ENCODE measurements at places on chromosomes 7 and 10.
A peak's percentile ranks its signal among the peaks of the same experiment; 100 is the strongest.

DNA sequence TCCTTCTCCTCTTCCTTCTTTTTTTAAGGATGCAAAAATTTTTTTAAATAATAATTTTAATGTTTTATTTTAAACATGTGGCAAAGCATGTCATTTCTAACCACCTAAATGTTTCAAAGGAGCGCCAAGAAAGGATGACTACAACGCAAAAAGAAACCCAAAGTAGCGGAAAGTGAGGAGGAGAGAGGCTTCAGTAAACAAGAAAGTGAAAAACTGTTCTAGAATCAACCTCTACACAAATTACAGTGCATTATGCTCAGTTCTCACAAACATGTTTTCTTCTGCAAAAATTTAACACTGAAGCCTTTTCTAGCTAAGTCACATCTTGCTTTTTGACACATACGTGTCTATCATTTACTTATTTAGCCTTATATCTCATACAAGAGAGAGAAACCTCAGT, 948.6 kb downstream of the GATA3 start:
- DNase-seq = no peak

- no peak for DNase-seq
Measured at GRCh38 chr7:90483251-90483650, 13.8 kb downstream of the PTTG1IP2 start.

DNA sequence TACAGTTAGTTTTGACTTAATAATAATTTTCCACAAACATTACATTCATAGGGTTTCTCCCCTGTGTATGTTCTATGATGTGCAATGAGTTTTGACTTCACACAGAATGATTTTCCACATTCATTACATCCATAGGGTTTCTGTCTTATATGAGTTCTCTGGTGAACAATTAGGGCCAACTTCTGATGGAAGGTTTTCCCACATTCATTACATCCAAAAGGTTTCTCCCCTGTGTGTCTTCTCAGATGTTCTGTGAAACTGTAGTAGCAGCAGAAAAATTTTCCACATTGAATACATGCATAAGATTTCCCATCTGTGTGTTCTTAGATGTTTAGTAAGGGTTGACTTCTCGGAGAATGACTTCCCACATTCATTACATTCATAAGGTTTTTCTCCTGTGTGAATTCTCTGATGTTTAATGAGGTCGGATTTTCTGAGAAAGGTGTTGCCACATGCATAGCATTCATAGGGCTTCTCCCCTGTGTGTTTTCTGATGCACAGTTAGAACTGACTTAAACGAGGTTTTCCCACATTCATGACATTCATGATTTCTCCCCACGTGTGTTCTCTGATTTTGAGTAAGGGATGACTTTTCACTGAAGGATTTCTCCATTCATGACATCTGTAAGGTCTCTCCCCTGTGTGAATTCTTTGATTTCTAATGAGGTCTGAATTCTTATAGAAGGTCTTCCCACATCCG, 118.5 kb downstream of the ZNF33B start:
- DNase-seq = no peak

DNA sequence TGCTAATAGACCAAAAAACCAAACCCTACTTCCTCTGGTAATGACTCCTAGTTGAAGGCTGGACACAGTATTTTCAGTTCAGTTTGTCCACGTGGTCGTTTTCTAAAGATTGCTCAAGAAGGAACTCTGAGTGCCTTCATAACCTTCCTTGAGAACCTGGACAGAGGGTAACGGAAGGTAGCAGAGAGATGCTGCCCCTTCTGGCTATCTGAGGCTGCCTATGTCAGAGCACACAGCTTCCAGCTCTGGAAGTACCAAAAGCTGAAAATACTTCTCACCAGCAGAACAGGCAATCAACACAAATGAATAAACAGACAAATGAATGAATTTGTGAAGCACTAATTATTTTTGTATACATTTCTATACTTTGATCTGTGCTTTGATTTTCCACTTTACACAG, 85.2 kb downstream of the AMPH start:
- no peak for DNase-seq

DNA sequence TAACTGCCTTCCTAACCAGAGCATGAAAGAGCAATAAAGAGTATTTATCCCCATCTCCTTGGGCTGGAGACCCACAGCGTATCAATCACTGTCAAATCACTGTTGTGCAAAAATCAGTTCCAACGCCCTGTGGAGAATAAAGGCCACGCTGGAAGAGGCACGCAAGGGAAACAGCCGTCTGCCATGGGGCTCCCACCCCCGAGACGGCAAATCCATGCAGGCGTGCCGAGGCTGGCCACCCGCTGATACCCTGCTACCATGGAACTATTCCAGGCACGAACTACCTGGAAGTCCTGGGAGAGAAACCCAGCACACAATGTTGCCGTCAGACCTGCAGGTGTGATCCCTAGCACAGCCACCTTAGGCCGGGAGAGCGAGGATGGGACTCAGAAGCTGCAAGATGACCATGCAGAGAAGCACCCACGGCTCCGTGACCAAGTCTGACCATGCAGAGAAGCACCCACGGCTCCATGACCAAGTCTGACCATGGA, 185.3 kb downstream of the DIP2C start:
- no peak for DNase-seq

DNA sequence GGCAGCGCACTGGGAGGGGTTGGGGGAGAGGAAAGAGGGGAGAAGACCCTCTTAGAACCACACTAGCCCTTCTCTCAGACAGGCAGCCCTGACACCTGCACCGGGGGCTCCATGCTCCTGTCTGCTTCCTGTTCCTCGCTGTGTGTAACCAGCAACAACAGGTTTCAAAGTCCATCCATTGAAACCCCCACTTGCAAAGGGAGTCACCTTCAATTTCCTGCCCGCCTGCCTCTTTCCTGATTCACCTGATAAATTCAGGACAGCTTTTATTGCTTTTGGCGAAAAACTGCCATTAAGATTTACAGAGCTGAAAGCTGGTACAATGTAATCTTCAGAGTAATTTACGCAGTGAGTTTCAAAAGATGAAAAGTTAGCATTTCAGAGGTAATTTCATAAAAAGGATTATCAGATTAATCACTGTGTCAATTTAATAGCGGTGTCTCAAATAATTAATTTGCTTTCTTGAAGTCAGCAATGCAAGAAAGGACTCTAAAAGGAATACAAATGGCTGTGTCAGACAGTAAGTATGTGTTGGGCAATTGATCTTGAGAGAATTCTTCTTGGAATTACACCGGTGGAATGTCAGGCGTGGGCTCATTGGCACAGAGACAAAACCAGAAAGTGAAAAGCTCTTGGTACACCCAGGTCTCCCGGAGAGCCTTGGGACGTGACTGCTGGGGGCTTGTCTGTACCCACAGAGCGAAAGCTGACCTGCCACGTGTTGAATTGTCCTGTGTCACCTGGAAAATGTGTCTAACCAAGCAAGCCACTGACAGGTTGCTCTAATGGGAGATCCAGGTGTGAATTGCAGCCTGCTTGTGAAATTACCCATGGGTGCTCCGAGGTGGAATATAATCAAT, 60.7 kb downstream of the TMEM209 start:
- DNase-seq = no peak

DNA sequence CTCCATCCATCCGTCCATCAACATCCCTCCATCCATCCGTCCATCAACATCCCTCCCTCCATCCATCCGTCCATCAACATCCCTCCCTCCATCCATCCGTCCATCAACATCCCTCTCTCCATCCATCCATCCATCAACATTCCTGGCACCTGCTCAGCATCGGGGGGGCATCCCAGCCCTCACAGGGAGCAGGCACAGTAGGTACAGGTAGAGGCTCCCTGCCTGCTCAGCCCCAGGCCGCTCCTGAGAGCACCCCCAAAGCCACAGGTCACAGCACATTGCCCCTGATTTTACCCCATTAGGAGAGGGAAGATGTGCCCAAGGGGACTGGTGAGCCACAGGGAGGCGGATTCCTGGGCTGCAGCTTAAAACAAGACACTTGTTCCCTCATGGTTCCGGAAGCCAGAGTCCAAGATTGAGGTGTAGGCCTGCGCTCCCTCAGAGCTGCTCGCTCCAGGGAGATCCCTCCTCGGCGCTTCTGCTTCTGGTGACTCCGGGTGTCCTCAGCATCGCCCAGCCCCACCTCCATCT, 21.1 kb upstream of the CFAP46 start:
- no peak for DNase-seq

- no peak for DNase-seq
Measured at GRCh38 chr10:48670978-48671913, 13.4 kb upstream of the WDFY4 start.

DNA sequence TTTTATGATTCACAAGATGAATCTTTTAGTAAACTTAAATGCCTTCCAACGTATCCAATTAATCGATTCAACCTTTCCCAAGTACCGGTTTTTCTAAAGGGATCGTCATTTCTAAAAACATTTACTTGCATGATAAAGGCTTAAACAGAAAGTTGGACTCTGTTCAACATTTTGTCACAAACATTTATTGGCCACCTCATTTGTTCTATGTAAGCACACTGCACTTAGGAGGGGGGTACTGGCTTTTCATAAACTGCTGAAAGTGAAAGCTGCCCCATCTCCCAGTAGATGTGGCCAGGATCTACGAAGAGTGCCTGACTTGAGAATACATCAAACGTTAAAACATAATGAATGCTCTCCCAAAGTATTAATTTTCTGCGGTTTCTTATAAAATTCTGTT, 37.3 kb upstream of the LAMB4 start:
- no peak for DNase-seq

- DNase-seq = no peak
Measured at GRCh38 chr10:99841746-99842145, 59.3 kb downstream of the ABCC2 start.

- DNase-seq = no peak
Measured at GRCh38 chr7:45712057-45712689, 138.0 kb downstream of the ADCY1 start.

GRCh38 chr7:55254596-55255495, 110.3 kb upstream of the LANCL2 start:
- DNase-seq = peak; percentile 38

- no peak for DNase-seq
Measured at GRCh38 chr7:155233311-155234157, 64.1 kb upstream of the INSIG1 start.

GRCh38 chr10:62638062-62638477, 166.4 kb upstream of the ADO start:
- DNase-seq = peak; percentile 11

DNA sequence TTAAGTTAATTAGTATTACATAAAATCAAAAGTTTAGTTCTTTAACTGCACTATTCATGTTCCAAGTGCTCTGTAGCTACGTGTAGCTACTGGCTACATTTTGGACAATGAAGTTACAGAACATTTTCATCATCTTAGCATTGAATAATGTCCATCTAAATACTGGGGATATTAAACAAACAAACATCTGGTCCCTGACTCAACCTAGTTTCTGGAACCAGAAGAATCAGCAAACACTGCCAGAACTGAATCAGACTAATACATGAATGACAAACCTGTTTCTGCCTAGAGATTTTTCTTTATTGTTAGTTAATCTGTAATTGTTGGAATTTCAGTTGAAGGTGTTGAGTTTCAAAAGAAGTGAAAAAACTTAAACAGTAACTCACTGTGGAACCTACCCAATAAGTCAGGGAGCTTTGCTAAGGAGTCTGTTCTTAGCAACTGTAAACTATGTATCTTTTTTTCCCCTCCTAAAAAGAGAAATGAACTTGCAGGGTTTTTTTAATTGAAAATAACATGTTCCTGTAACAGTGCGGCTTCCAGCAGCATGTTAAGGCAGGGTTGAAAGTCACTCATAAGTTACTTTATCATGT, 58.3 kb downstream of the CDK13 start:
- DNase-seq = no peak

DNA sequence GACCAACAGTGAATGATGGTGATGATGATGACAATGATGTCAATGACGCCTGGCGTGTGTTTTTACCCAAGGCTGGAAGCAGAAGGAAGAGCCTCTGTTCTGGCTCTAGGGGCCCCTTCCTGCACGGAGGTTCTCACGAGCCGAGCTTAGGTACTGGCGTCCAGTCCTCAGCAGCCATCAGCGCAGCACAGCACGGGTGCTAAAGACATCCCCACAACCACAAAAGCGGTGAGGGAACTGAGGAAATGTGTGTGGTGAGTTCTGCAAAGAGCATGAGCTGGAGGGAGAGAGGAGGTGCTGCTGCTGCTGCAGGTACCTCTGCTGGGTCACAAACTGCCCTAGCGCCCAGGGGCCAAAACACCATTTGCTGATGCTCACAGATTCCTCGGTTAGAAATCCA, 81.6 kb downstream of the SFMBT2 start:
- no peak for DNase-seq

- no peak for DNase-seq
Measured at GRCh38 chr10:47027784-47028260, 116.6 kb downstream of the PTPN20 start.

GRCh38 chr7:49767719-49768118, 5.7 kb upstream of the VWC2 start:
- DNase-seq = no peak

DNA sequence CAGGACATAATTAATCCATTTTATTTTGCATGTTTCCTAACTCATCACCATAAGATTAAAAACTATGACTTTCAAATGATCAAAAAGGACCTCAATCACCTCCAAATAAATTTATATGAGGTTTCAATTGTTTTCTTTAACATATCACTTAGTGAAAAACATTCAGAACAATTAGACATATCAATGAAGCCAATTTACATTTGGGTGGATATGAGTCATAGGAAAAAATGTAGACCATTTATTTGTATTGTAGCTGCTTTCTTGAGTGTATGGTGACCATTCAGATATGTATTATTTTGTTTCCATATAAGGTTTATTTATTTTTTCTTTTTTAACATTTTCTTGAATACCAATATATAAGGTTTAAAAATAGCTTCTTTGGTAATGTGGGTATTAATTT, 13.3 kb upstream of the EXOC6 start:
- DNase-seq = no peak

GRCh38 chr10:76150139-76150875, 718.9 kb downstream of the LRMDA start:
- no peak for DNase-seq

DNA sequence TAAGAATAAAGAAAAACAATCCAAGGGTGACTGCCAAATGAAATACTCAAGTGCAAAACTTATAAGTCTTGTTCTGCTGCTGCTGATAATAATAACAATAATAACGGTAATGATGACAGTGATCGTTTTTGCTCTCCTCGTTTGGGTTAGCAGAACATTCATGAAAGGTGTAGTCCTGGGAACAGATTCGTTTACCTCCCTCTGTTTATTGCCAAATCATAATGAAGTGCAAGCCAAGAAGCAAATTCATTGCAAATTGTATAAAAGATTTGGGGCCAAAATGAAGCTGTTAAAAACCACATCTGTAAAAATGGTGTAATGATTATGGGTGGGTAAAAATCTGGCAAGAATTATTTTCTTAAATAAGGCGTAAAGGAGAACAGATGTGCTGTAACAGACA, 587.2 kb upstream of the MKI67 start:
- no peak for DNase-seq
